AG08395 (cell line): ENCODE measurements at places on chromosomes 5 and 9.

DNA sequence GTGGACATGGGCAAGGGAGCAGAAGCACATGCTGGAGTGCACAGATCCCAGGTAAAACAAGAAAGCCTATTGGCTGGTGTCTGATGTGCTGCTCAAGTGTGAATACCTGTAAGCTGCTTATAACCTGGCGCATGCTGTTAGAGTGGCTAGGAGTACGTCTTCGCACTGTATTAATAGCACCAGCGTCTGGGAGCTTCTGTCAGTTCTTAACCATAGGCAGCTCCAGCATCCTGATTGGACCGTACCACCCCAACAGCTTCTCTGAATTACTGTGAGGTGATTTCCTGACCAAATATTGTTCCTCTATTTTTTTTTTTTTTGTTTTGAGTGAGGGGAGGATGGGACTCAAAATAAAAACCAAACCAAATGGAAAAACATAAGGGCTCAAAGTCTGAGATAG is 987.6 kb downstream of the PTPRD start:
- no peak for DNase-seq

DNA sequence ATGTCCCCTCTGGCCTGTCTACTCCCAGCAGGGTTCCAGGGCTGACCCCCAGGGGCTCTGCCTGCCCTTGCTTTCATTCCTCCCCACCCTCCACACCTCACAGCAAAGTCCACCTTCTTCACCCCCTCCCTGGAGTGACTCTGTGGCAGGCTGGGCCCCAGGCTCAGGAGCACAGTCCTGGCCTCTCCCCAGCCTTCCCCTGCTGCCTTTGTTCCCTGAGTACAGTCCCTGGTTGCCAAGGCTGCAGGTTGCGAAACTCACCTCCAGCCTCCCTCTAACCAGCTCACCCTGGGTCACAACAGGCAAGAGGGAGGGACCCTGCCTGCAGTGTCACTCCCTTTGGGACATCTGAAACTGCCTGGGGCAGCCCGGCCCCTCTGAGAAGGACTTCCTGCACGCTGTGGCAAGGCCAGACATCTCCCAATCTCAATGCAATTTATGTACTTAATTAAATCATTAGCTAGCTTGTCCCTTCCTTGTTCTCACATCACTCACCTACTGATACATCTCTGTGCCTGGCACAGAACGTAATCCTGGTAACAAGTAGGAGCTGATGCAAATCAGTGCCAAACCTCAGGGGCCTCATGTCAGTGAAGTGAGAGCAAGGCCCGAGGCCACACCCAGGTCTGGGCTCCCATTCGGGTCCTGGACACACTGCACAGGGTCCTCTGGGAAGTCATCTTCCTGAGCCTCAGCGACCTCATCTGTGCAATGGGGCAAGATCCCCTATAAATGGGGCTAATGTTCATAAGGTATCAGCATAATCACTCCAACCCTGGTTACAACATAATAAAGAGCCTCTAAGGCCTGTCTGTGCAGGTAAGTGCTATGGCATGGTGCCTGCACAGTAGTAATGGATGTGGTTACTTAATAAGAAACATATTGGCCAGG is 27.3 kb upstream of the TRIM14 start:
- DNase-seq, result peak; percentile 67

DNA sequence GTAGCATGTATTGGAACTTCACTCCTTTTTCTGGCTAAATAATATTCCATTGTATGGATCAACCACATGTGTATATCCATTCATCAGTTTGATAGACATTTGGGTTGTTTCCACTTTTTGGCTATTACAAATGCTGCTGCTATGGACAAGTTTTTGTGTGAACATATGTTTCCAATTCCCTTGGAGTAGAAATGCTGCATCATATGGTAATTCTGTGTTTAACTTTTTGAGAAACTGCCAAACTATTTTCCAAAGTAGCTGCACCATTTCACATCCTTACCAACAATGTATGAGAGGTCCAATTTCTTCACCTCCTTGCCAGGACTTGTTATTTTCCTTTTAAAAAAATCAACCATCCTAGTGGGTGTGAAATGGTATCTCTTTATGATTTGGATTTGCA is 8.4 kb downstream of the FRRS1L start:
- DNase-seq, result no peak

DNA sequence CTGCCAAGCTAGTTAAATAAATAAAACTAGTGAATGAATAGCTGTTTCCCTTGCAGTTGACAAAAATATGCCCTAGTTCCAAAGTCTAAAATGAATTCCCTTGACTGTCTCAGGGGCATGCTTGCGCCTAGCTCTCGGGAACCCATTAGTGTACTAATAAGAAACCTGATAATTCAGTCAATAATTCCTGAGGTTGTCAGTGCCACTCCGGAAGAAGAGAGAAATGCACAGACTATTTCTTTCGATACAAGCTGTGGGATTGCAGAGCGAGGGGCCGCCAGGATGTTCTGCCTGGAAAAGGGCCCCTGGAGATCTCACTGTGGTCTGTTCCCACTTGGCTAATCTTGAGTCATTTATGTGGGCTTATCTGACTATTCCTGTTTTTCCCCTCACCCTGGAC is 56.4 kb upstream of the LARP1 start:
- DNase-seq, result no peak

- DNase-seq, result no peak
Measured at GRCh38 chr9:120326049-120326693, 253.8 kb downstream of the CDK5RAP2 start.

DNA sequence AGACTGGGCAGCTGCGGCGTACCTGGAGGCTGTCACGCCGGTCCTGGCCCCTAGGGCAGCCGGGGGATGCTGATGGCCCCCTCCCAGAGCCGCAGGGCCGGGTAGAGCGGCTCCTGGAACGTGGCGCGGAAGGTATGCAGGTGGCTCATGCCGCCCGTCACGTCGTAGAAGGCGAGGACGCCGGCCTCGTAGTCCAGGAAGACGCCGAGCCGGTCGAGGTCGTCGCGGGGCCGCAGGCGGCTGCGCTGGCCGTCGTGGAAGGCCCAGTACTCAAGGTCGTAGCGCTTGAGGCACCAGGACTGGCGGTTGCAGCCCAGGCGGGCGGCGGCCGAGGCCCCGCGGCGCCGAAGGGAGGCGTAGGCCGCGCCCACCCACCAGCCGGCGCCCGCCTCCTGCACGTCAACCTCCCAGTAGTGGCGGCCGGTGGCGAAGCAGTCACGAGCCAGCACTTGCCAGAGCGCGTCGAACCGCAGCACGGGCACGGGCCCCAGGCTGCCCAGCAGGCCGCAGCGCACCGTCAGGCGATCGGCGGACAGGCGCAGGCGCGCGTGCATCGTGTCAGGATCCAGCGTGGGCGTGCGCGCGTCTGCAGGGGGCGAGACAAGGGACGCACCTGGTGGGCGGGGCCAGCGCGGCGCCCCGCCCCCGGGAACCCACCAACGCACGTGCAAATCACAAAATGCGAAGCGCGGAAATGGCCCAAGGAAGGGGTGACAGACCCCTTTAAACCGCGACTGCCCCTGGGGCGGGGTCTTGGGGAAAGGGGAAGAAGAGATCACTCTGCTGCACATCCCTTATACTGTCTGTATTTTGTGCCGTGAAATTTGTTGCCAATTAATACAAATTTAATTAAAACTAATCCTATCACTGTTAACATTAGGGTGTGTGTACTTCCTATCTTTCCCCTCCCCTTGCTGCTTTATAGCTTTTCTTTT is 31.2 kb downstream of the NANS start:
- DNase-seq, result peak; percentile 55

DNA sequence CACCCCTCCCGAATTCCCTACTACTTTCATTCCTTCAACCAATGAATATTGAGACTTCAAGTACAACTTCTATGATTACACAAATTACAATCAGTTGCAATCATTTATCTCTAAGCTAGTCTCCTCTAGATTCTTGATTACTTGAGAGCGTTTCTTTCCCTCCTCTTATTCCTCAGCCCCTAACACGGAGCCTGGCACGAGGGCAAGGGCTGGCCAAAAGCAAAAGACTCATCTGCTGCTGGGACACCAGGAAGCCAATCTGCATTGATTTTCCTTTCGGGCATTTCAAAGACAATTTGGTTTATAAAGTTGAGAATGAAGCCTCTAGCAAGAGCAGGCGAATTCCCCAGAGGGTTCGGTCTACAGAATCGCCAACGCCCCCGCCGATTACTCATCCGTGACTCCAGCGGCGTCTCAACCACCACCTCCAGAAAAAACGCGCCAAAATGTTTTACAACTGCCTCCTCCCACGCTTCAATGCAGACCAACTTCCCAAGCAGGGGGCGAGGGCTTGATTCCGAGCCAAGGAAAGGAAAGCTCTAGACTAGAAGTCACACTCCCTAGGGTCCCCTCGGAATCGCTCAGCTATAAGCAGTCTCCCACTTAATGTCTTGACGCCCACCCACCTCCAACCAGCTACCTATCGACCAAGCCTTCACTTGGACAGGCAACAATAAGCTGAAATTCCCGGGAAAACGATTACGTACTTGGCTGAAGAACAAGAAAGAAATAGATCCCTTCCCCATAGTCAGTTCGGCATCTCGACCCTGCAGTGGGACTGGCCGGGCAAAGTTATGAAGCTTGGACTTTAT is 1.5 kb downstream of the PCSK1 start:
- DNase-seq, result peak; percentile 47

DNA sequence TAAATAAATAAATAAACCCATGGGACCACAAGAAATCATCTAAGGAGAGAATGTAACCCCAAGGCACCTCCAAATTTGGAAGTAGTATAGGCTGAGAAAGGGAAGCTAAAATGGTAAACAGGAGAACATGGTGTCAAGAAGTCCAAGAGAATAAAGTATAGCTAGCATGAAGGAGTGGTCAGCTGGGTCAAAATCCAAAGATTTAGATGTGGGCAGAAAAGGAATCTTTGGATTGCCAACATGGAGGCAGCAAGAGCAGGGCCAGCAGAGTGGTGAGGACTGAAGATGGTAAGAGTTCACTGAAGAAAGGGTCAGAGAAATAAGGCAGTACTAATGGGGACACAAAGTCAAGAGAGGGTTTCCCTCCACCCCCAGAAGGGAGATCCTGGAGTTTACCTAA is 53.0 kb downstream of the TSSK1B start:
- no peak for DNase-seq

DNA sequence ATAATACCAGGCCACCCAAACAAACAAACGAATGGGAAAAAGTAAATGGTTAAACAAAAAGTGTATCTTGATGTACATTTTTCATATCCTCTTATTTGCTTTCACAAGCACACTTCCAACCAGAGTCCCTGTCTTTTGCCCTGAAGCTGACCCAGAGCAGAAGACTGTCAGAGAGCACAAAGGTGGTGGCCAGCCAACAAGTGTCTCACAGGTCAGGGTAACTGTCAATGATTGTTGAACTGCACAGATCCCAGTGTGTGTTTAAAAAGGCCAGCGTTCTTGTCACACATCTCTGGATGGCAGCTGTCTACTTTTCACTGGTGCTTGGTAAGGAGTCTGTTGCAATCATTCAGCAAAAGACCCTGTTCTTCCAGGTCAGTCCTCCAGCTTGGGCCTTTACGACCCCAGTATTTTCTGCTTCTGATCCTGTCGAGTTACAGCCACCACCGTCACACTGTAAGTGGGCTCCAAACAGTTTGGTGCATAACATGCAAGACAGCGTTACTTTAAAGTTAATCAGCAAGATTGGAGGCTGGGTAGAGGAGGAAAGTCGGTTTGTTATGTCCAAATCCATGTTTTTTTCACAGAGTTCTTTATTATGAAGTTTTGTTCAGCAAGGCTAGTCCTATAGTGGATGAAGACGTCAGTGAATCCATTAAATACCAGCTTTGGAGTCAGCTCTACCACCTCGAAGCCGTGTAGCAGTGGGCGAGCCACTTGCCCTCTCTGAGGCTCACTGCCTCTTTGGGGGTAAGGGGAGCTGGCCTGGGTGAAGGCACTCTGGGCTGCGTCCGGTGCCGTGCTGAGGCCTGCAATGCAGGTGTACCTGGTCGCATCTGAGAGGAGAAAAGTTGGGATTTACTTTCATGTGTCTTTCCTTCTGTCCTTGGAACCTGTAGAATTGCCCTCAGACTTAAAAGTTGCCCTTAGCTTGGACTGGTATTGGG is 265.7 kb downstream of the AOPEP start:
- no peak for DNase-seq

DNA sequence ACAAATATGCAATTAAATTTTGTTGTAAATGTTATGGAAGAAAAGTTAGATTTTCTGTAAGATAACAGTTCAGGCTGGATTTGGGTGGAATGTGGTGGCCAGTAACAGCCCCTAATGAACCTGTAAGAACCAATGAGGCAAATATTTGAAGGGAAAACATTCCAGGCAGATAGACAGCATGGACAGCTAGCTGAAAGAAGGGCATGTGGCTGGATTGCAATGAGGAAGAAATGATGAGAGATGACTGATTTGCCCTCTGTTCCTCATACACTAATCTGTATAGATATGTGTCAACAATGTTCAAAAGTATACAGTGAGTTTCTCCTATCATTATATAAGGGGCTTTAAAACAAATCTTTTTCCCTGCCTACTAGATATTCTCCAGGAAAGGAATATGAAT is 58.8 kb downstream of the MAN2A1 start:
- DNase-seq, result no peak

DNA sequence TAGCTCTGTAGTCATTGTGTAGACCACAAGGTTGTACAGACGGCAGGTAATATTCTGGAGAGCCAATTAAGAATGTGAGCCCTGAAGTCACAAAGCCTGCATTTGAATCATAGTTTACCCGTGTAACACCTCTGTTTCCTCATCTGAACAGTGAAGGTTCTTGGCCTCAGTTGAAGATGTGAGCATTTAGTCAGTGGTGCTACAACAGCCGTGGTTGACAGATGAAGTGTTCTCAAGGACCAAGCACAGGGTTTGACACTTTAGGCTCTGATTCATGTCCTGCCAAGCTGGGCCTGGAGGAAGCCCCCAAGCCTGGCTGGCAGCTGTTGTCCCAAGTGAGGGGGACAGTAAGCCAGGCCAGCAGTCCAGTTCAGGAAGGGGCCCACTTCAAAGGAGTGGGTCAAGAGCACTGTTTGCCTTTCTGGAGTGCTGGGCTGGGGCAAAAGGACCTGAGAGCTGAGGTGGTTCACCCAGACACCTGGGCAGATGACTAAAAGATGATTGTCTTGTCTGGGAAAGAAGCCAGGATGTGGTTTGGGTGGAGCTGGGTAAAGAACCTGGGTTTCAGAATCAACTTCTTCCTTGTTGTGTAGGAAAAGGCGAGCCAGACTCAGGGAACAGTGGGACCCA is 20.7 kb downstream of the FAXDC2 start:
- DNase-seq, result no peak

DNA sequence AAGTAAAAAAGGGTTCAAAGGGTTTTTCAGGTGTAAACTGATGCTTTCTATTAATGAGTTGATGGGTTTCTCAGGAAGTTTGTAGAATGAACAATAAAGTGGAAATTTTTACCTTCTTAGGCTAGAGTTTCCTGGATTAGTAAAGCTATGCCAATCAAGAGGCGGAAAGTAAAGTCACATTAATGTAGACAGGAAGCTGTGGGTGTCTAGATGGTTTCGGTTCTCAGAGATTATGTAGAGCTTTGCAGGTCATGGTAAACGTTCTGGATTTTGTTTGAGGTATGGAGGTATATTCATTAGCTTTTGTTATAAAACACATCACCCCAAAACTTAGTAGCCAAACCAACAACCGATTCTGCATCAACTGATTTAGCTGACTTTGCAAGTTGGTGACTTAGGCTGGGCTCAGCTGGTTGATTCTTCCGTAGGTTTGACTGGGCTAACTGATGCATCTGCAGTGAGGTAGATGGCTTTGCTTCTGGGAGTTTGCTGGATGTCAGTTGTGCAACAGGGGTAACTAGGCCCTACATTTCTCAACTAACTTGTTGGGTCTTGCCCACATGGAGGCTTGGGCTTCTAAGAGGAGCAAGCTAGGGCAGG is 273.8 kb downstream of the MSX2 start:
- DNase-seq, result no peak
